Cortex of kidney (tissue), 1 donor: ENCODE measurements at places on chromosomes 2 and 18.

GRCh38 chr18:47438001-47438400 lies 186.5 kb upstream of the SKOR2 start:
- DNase-seq = no peak

- no peak for DNase-seq
These were observed 1.4 kb upstream of the CAPN10 start for GRCh38 chr2:240585101-240585500.

GRCh38 chr2:111715987-111716904 lies 167.7 kb downstream of the ANAPC1 start:
- DNase-seq = no peak

DNA sequence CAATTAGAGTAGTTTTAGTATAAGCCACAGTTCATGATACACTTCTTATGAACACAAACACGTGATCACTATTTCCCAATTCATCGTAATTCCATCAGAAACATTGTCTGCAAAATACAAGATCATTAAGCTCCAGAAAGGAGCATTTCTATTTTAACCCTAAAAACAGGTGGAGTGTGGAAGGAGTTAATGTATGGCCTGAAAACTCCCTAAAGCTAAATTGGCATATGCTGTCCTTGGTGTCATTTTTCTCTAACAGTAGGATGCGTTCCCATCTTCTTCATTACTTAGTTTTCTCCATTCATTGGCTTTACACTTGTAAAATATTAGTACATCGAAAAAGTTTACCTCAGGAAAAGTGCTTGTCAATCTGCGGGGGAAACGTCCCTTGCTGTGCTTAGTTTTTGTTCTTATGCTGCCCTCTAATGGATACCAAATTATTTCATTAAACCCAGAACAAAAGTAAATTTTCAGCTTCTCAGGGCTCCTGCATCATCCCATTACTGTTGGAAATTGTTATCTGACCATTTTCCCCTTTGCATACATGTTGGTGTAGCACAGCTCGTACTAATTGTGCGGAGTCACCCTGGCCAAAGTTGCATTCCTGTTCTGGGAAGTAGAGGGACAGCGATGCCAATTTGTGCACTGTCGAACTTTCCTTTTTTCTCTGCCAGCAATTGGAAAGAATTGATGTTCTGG lies 153.4 kb downstream of the GPD2 start:
- DNase-seq = no peak

DNA sequence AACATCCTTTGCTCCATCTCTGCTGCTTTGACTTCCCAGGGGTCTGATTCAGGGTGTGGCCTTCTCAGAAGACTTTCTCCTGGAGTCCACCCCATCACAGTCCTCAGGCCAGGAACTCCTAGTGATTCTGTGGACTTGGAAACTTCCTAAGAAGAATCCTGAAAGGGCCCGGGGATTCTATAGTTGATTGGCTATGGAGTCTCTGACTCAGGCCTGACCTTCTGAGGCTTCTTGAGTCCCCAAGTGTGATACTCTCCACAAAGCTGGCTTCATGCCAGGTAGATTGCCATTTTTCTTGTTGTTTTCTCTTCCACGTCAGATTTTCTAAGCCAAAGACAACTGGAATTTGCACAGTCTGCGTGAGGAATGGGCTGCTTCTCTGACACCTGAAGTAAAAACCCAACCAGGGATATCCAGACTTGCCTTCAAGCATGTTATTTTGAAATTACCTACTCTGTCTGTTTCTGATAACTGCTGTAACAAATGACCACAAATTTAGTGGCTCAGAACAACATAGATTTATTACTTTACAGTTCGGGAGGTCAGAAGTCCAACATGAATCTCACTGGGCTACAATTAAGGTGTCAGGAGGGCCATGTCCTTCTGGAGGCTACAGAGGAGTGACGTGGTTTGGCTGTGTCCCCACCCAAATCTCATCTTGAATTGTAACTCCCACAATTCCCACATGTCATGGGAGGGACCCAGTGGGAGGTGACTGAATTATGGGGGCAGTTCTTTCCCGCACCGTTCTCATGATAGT lies 69.3 kb downstream of the ALPK2 start:
- DNase-seq = no peak
